ENCODE measurements at places on chromosomes 13 and 19.

DNA sequence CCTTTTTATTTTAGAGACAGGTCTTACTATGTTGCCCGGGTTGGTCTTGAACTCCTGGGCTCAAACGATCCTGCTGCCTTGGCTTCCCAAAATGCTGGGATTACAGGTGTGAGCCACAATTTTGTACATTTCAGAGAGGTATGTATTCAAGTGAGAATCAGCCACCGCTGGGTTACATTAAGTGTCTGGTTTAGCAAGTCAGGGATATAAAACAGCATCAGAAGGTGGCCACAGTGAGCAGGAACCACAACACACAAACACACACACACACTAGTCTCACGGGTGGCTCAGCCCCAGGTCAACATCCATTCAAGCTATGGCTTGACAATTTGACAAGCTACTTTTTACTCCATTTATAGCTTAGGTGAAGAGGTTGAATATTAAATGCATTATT is 20.2 kb downstream of the KLK5 start:
- no peak for DNase-seq

- DNase-seq = no peak
These were observed 501.5 kb downstream of the SUCLA2 start for GRCh38 chr13:47499358-47500150.

DNA sequence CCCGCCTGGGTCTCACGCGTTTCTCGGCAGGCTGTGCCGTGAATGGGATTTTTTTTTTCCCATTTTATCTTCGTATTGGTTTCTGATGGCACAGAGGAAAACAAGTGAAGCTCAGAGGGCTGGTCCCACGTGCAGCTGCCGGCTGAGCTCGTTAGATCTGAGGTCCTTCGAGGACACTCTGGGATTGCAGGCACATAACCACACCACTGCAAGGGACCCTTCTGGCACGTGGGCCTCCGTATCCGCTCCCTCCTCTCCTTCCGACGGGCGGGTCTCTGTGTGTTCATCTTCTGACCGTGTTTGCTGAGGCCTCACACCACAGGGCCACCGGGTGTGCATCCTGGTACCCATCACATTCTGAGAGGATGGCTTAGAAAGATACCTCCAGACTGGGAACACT is 16.6 kb downstream of the CFD start:
- no peak for DNase-seq

DNA sequence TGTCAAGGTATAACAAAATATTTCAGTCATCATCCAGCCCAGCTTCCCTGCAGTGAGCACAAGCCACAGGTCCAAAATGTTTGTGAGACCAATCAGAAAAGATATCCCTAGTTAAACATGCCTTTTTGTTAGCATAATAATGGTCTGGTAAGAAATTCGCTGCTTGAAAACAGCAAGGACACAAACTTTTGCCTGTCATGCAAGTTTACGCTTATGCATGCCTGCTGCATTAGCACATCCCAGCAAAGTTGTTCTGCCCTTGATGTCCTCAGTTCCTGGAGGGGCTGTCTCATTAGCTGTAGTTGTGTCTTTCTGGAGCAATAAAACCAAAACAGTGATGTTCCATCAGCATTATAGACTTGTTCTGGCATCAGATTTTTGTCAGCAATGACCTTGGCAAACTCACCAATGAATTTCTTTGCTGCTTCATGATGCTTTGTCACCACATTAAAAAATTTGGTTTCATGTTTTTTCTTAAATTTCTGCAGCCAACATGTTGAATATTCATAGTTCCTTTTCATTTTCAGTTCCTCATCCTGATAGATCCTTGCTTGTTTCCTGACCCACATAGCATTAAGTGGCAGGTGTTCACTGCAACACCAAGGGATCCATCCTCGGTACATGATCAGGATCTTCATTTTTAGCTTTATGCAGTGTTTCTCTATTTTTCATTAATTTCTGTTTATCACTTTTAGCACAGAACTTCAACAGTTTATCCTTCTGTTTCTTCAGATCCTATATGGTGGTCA is 72.0 kb upstream of the GPR183 start:
- no peak for DNase-seq

DNA sequence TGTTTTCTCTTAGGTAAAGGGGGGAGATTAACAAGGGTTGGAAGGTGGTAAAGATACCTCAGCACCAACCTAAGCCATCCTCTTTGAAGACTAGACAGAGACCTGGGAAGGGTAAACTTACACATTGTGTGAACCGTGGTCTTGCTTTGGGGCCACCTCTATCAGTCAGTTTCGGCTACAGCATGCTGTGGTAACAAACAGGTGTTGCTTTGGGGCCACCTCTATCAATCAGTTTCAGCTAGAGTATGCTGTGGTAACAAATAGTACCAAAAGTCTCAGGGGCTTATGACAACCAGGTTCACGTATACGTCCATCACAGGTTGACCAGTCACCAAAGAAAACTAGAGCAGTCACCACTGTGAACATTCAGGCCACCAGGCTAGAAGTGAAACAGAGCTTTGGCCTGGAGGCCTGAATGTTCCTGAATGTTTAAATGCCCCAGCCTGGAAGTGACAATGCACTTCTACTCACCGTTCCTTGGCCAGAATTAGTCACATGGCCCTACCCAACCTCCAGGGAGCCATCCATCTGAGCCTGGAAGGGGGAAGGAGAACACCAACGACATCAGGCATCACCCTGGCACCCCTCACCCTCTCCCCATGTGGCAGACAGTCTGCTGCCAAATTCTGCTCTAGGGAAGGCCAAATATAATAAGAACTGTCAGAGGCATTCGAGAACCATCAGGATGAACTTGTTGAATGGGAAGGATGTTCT is 3.8 kb downstream of the FXYD7 start:
- DNase-seq = no peak

DNA sequence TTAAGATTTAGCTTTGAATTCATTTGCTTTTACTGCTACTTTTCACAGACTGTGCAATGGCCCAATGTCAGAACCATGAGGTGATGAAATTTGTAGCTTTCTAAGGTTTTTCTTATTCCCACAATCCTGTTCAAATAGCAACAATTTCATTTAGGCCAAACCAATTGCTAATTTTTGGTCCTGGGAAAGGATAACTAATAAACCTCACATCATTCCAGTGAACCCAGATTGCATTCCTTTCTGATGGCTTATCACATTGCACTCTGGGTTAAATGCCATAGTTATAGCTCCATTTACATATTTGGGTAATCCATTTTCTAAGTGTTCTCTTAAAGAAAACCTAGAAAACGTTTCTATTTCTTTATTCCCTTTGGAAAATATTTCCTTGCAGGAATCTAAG is 22.9 kb upstream of the POMP start:
- DNase-seq = no peak

DNA sequence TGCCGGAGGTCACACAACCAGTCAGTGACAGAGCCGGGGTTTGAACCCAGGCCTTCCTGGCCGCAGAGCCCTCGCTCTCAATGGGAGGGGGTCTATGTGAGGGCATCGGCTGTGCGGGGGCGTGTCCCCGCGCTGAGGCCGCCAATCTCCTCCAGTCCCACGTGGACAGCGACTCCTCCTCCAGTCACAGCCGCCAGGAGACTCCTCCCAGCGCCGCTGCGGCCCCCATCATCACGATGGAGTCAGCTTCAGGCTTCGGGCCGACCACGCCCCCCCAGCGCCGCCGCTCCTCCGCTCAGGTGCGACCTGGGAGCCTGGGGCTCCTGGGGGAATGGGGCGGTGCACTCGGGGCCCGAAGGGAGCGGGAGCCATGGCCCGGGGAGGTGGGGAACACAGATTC is 6.0 kb downstream of the SPRED3 start:
- peak; percentile 53 for DNase-seq
